ENCODE measurements at places on chromosomes 16 and 17.

GRCh38 chr17:52885882-52886281 is 727.4 kb upstream of the CA10 start:
- no peak for DNase-seq

DNA sequence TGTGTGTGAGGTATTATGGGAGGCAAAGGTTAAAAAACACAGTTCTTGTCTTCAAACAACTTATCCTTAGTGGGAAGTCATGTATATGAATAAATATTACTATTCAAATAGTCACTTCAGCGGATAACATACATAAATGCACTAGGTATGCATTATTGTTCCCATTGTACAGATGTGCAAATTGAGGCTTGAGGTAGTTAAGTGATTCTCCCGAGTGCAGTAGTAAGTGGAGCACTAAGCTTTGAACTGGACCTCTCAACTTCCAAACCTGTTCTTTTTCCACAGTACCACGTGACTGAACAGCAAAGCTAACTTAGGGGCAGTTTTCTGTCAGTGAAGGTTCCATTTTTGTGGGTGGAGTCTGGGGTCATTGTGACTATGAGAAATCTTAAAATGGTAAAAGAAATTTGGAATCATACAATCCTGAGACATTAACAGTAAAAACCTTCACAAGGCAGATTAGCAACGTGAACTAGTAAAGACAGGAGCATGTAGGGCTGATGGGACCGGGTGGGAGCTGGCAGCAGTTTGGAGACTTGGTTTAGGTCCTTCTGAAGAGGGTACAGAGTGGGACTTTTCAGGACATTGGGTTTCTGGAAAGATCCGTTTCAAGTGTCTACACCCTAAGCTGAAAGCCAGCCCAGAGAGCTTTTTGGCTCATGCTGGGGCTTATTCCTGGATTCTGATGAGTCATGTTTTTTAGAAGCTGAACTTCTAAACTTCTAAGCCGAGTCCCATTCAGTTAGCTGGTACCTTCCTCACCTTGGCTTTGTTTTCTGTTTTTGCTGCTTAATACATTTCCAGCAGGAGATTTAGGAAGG is 204.9 kb downstream of the PRKCA start:
- DNase-seq: no peak

GRCh38 chr17:65637786-65638185 is 76.3 kb upstream of the AXIN2 start:
- DNase-seq: no peak

DNA sequence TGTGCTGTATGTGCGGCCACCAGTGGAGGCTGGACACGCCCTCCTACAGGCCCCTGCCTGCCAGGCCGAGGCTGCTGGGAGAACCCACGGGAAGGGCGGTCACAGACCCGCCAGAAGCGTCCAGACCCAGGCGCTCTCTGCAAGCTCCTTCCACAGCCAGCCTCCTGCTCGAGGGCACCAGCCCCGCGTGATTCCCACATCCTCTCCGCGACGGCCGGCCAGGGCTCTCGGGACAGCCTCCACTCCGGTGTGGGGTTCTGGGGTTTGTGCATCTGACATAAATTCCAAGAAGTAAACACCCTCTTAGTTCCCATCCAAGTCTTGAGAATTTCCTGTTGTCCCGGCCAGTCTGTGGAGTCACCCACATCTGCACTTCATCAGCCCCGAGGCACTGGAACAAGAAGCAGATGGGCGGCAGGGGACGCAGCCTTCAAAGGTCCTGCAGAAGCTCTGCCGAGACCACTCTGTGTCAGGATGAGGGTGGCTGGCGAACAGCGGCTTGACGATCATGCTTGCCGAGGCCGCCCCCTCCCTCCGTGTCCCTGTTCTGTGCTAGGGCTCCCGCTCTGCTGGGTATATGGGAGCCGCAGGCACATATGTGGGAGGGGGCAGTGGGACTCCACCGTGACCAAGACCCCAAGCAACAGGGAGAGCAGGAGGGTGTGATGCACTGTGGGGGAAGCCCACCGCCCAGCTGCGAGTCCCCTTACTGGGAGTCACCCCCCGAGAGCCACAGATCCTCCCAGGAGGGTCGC is 2.4 kb upstream of the TMEM204 start:
- no peak for DNase-seq

GRCh38 chr17:57946798-57947358 is 8.3 kb downstream of the CUEDC1 start:
- DNase-seq: no peak
